ENCODE measurements at places on chromosomes 7 and 10.

GRCh38 chr7:5567790-5568189 lies 144.2 kb upstream of the TNRC18 start:
- no peak for DNase-seq

GRCh38 chr7:95684037-95684436 lies 87.7 kb upstream of the PDK4 start:
- DNase-seq: no peak

GRCh38 chr7:125934539-125934938 lies 1004.9 kb upstream of the POT1 start:
- no peak for DNase-seq

DNA sequence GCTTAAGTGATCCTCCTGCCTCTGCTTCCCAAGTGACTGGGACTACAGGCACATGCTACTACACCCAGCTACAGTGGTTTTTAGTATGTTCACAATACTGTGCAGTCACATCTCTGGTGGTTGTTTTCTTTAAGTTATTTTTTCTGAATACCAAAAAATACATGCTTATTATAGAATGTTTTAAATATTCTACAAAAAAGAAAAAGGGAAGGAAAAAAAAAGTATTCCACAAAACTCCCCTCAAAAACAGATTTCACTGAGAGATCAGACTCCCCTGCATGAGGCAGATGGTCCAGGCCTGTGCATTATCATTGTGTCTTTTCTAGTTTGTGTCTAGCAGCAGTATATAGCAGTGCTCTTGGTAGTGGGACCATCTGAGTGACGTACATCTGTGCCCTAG lies 36.8 kb downstream of the OGDH start:
- no peak for DNase-seq

DNA sequence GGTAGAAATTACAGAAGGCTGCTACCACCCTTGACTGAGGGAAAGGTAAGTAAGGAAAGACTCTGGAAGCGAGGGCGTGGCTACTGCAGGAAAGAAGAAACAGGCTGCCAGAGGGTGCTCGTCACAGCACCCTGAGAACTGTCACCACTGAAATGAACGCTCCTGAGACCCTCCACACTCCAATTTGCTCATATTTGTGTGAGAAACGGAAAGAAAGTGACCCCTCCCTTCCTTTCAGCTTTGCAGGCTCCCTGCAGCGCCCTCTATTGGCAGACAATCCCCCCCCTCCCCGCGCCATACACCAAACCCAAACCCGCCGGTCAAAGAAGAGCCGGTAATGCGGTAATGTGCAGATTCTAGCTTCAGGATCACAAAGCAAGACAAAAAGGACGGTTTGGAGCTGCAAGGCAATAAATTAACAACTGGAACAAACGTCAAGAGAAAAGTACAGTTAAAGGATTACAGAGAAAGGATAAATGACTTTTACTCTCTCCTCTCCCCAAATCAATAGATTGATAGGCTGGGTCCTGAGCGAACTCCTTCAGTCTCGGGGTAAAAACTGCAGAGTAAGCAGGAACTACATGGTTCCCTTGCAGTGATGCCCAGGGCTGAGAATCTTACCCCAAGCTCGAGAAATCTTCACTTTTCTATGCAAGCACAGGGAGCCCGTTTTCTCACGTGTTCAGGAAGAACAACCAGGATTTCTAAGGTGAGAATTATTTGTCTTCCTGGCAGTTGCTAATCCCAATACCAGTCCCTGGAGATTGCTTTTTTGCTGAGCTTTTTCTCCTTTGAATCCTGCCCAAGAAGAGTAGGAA lies 47.6 kb downstream of the STEAP1B start:
- DNase-seq: no peak

DNA sequence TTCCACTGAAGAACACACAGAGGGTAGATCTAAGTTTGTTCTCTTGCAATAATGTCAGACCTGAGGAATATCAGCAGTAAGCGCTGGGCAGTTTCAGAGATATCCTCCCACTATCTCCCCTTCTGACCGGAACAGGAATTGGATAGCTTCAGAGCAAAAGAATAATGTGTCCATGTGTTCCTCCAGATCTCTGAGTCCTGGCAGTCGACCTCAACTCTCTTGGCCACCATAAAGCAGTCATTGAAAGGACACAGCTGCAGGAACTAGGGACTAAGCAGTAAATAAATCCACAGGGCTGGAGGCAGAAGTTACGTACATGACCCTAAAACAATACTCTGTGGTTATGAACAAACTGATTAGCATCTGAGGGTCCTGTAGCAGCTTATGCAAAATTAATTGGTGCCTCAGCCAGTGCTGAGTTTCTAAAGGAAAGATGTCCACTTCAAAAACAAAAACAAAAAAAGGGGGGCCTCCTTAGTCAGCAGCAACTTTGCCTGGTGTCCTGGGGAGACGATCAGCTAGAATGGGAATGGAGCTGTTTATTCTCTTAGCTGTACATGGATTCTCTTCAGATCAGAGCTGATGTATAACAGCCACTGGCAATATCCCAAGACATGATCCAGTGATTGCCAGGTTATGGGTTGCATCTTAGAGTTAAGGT lies 6.4 kb upstream of the PRTFDC1 start:
- DNase-seq: no peak

DNA sequence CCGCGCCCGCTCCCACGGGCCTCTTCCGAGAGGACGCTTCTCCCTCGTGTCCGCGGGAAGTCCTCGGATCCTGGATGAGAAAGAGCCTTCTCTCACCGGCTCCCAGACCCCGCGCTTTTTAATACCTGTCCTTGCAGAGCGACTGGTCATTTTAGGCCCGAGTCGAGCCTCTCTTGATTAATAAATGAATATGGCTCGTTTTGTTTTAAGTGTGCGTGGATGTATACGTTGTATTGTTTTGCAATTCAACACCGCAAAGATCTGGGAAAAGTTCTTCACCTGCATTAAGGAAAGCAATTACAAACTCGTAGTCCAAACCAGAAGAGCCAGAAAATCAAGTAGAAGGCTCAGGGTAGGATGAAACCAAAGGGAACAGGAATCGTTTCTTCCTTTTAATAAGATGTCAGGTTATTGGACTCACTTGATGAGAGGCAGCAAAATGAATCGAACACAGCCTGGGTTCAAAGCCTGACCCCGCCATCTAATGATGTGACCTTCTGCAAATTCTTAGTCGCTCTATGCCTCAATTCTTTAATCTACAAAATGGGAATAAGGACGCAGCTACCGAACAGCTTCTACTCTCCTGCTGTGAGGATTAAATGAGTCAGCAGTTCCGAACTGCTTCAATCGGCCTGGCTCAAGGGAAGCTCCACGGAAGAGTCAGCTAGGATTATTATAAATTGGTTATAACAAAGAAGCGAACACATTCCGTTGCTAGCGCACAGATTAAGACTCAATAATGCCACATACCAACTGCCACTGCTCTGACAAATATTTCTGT lies 277.8 kb upstream of the NEBL start:
- DNase-seq: no peak

- no peak for DNase-seq
Observed at GRCh38 chr10:124588736-124589490, 127.3 kb downstream of the LHPP start.

DNA sequence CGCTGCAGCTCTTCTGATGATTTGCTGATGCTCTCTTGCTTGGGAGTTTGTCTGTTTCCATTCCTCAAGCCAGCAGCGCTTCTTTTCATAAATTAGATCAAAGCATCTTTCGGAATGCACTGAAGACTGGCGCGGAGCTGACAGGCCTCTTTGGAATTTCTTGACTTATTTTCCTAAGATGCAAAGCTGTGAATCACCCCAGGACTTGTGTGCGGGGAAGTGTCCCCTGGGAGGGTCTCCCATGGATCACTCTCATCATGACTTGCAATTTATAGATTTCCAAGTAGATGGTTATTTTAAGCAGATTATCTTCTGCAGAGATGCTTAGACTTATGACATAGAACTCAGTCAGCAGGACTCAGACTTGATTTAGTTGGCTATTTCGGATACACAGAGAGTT lies 467.2 kb downstream of the TCERG1L start:
- DNase-seq: no peak

DNA sequence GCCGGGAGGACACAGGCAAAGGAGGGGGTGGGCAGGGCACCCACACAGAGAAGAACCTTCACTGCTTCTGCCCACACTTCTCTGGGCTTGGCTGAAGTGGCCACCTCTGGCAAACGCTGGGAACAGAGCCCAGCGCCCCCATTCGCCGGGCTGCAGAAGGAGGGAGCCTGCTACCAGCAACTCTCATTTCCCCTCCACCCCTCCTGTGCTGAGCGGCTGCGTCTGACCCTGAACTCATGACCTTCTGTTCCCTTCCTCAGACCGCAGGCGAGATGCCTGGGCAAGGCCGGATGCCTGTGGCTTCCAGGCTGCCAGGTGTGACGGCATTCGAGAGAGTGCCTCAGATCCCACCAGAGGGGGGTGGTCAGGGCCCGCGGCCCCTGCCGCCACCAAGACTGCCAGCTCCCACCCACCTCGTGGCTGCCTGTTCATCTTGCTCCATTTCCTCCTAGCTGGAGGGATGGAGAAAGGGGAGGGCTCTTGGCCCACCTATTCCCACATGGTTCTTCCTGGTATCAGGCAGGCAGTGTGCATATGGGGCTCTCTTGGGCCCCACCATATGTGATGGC lies 19.8 kb downstream of the DNAJB12 start:
- no peak for DNase-seq

GRCh38 chr7:42181566-42181965 lies 55.4 kb downstream of the GLI3 start:
- no peak for DNase-seq

GRCh38 chr10:120456626-120457430 lies at the start of gene PLPP4:
PLPP4 (plus strand) TSS chr10:120457227; CDS start chr10:120457306, 79 bp downstream.
- DNase-seq: no peak

DNA sequence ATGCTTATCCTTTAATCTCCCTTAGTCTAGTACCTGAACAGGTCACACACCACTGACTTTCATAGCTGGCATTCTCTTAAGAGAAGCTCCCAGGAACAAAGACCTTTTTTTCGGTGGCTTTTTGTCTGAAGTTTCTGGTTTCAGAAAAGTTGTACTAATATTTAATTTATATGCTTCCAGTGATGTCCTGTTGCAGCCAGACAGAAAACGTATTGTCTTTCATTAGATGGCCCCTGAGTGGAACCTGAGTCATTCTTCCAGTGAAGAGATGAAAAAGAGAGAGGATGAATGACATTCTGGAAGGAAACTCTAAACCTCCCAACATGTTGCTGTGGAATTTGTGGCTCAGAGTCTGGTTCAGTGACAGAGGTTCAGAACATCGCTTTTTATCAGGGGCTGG lies 274.8 kb upstream of the TAC1 start:
- DNase-seq: no peak

- no peak for DNase-seq
Observed at GRCh38 chr10:77027576-77027975, 610.0 kb downstream of the KCNMA1 start.

DNA sequence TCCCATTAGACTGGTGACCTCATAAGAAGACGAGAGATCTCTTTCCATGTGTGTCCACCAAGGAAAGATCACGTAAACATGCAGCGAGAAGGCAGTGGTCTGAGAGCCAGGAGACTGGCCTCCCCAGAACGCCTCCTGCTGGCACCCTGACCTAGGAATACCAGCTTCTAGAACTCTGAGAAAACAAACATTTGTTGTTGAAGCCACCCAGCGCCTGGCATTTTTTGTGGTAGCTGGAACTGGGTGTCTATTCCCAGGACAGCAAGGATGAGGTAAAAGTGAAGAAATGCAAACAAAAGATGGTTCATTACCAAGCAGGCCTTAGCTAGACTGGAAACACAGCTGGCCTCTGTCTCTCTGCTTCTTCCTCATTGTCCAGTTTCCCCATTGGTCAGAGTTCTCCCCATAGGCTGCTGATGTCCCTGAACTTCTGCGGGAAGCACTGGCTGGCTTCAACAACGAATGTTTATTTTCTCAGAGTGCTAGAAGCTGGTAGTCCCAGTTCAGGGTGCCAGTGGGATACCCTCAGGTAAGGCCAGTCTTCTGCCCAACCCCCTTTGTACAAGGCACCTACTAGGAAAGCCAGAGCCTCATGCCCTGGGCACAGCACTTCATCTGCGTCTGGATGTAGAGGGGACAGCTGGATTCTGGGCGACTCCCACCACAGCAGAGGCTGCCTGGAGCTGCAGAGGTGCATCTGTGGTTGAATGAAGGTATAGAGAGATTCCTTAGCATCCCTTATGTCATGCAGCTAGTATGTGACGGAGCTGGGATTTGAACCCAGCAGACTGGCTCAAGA lies 304.9 kb downstream of the TCERG1L start:
- no peak for DNase-seq

DNA sequence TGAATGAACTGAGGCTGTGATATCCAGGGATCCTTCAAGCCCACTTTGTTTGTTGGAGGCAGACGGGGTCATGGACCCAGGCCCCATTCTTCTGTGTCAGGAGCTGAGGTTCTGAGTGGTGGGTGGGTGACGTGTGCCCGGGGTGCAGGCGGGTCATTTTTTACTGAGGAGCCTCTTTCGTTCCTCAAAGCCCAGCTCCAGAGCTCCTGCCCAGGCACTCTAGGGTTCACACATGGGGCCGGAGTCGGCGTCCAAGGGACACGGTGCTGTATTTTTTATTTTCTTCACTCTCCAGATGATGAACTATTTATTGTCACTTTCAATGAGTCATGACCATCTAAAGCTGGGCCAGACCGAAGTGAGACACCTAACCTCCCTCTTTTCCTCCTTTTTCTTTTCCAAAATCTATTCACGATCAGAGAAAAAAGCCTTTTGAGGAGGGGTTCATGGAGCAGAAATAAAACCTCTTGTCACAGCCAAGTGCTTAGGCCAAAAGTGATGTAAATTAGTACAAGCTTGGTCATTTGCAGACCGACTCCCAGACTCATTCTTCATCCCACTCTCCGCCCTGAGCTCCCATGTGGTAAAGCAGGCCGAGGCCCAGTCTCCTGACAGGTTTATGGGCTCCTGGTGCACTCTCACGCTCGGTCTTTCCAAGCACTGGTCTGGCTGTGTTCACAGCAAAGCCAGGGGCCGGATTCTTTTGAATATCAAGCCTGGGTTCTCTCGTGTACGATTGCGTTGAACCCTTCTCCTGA lies 41.4 kb upstream of the PITRM1 start:
- no peak for DNase-seq

- no peak for DNase-seq
Observed at GRCh38 chr7:29420011-29420410, 143.6 kb upstream of the PRR15 start.
